IMR-90 (cell line): ENCODE measurements at places on chromosomes 5 and 9.
A peak's percentile ranks its signal among the peaks of the same experiment; 100 is the strongest.

GRCh38 chr9:1461812-1462211 is 411.7 kb downstream of the DMRT2 start:
- no peak for DNase-seq

- DNase-seq: peak; percentile 67
Observed at GRCh38 chr9:81473708-81474107, 215.6 kb downstream of the TLE1 start.

DNA sequence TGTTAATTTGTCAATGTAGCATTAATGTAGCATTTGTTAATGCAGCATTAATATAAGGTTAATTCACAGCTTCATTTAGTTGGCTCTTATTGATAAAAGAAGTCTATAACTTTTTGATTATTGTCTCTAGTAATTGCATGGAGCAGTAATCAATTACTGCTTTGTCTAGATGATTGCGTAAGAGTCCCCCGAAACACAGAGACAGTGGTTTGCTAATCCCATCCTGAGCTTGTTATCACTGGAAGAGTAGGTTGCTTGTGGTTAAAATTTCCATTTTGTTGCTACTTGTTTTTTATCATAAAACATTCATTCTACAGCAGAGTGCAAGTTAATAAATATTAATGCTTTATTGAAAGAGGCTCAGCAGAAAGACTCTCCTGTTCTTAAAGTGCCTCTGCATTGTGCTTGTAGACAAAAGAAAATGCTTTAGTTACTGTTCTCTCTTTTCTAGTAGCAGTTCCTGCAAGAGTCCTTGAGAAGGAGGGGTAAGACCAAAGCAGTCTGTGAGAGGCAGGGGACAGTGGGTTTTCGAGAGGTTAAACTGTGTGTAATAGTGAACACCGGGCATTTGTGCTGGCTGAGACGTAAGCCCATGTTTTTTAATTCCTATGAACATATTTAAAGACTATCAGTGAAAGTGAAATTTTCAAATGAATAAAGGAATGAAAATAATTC is 291.7 kb downstream of the TRPM3 start:
- DNase-seq: no peak

- no peak for DNase-seq
Observed at GRCh38 chr9:91698266-91698665, 251.8 kb downstream of the ROR2 start.

GRCh38 chr9:116096853-116097252 is 56.7 kb upstream of the PAPPA start:
- no peak for DNase-seq

- DNase-seq: no peak
Observed at GRCh38 chr9:129873563-129874190, 38.4 kb downstream of the USP20 start.

- DNase-seq: no peak
Observed at GRCh38 chr9:89305868-89306267, 5.1 kb upstream of the CKS2 start.

DNA sequence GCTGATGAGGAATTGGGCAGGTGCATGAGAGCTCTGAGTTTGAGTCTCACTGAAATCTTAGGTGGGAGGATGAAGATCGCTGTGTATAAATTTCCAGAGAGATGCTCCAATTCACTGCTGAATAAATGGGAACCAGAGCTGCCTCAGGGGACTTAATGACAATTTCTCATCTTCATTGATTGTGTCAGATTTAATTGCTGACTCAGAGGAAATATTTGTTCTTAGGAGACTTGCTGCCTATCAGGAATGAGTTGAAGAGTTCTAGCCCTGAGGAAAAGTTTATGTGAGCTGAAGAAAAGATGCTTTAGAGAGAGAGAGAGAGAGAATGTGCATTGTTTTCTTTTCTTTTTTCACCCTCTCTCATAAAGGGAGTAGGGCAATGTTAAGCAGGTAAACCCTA is 827.5 kb upstream of the WWC1 start:
- DNase-seq: no peak
